Stimulated activated CD4-positive, alpha-beta T cell treated with anti-CD3 and anti-CD28 coated beads, Interleukin-4, amount 100 ng/mL, for 24 hours (primary cell): ENCODE measurements at places on chromosomes 11 and 22.

GRCh38 chr22:24051568-24051967 lies 40.5 kb downstream of the CABIN1 start:
- DNase-seq = no peak

GRCh38 chr11:20205807-20206206 lies 45.5 kb upstream of the DBX1 start:
- DNase-seq = no peak

DNA sequence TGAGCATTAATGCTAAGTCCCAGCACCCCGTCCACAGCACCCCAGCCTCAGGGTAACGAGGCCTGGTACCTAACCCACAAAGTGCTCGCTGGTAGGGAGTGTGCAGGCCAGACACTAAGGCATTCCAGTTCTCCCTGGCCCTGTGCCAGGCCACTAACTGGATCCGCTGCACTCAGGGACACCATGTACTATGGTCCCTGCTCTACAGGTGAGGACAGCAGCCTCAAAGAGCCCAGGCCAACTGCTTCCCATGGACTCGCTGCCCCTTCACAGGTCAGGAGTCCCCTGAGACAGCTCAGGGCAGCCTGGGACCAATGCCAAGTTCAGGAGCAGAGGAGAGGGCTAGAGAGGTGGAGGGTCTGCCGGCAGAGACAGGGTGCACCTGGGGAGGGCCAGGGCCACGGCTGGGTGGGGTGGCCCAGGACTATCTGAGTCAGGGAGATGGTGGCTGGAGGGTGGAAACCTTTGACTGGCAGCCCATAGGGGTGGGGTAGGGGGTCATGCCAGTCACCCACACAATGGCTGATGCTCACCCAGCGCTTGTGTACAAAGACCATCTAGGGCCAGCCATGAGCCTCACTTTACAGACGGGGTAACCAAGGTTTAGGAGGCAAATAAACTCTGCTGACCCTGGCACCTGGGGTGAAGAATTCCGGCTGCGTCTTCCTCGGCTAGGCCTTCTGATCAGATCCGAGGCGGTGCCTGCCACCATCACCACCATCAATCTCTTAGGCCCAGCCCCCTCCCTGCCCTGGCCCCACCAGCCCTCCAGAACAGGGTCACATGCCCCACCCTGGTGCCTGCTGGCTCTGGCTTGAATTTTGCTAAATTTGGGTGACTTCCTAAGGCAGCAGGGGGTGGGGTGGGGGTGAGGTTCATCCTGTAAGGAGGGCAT lies 5.6 kb downstream of the OSBPL5 start:
- no peak for DNase-seq

DNA sequence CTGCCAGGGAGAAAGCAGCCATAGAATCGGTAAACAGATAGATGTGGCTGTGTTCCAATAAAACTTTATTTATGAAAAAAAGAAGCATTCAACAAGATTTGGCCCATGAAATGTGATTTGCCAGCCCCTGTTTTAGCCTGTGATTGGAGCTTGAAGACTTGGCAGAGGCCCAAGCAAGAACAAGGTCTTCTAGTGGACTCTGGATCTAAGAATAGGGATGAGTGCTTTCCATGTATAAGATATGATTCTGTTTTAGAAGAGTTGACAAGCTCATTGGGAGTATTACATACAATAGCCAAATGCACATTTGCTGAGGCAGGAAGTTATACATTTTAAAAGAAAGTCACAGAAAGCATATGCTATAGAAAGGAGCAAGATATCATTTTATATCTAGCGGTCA lies 175.6 kb upstream of the LUZP2 start:
- no peak for DNase-seq

- DNase-seq = no peak
Measured at GRCh38 chr11:71279916-71280645, 27.7 kb upstream of the SHANK2 start.

DNA sequence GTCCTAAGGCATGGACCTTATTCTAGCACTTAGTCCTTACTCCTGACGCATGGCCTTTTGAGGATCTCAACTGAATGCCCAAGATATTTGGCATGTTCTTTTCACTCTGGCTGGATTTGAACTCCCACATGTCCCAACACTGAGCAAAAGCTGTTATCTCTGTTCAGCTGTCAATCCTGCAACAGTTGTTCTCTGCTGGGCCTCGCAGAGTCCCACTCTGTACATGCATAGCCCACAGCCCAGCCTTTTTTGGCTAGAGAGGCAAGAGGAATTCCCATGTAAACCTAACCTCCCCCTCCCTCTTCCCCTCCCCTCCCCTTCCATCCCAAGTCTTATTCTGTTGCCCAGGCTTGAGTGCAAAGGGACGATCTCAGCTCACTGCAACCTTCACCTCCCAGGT lies 21.8 kb upstream of the DRG1 start:
- no peak for DNase-seq

- DNase-seq = no peak
Measured at GRCh38 chr11:101726988-101727387, 143.2 kb upstream of the TRPC6 start.

DNA sequence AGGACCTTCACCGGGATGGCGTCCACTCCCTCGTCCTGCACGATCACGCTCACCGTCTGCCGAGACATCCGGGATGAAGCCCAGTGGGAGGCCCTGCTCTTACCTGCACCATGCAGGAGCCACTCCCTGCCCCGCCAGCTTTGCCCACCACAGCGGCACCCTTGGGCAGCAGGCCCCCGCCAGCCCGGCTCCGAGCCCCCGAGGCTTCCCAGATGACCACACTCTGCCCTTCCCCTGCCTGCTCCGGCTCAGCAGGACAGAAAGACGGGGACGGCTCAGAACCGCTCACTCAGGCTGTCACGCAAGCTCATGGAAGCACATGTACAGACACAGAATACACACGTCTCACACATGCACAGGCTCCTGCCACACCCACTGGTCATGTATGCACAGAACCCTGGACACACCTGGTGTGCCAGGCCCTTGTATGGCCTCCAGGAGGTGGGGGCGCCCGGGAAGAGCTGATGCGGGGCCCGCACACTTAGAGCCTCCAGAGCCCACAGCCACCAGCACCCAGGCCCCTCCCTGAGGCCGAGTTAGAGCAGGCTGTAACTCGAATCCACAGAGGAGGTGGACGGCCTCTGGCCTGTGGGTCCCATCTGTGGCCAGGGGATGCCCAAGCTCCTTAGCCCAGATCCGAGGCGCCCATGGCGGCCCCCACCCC lies 8.9 kb upstream of the MAPK11 start:
- no peak for DNase-seq

- no peak for DNase-seq
Measured at GRCh38 chr11:134906356-134906955, 494.4 kb upstream of the B3GAT1 start.

GRCh38 chr11:41005986-41006385 lies 453.5 kb downstream of the LRRC4C start:
- DNase-seq = no peak

GRCh38 chr22:50367778-50368500 lies 24.8 kb downstream of the PPP6R2 start:
- no peak for DNase-seq

- no peak for DNase-seq
Measured at GRCh38 chr11:29333993-29334775, 682.6 kb downstream of the KCNA4 start.

DNA sequence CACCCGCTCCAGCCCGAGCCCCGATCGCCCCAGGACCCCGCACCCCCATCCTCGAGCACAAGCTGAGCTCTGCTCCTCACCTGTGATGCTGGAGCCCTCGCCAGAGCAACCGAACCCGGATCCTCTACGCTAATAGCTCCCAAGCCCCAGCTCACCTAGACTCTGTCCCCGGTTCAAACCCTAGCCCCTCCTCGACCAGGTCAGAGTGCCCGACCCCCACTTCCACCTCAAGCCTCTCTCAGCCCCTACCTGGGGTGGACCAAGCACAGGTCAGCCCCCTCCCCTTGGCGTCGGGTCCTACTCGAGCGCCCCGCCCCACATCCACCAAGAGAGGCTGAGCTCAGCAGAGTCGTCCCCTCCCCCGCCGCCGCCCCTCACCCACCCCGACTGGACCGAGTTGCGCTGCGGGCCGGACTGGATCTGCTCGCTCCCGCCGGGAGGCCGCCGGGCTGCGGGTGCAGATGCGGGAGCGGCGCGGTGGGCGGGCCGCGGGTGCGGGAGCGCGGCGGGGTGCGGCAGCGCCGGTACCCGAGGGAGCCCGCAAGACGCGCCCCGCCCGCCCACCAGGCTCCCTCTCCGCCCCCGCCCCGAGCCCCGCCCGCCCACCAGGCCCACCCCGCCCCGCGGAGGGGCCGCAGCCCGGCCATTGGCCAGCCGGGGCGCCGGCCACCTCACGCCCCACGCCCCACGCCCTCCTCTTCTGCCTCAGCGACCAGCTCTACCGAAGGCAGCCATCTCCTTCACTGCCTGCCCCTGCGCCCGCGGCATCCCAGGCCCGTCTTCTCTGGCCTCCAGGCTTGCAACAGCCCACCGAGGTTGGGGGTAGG lies 577 bp upstream of the DKK3 start:
- no peak for DNase-seq

DNA sequence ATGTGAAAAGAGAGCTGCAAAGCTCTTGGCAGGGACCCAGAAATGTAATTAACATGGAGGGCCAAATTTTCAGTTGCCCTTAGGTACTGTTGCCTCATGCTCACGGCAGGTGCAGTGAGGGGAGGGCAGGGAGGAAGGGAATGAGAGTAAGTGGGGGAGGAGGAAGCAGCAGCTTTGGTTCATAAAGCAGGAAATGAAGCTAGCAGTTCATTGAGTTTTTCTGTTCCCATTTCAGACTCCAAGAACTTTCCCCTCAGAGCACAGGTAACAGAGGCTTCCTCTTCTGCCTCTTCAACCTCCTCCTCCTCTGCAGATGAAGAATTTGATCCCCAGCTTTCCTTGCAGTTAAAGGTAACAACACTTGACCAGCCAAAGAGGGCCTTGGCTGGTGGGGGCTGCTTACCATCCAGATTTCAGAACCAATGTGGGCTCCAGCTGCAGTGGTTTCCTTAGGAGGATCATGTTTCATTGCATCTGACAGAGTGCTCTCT lies 57.9 kb upstream of the PARVA start:
- DNase-seq = no peak

GRCh38 chr11:82890936-82891335 lies 9.3 kb downstream of the PRCP start:
- no peak for DNase-seq

DNA sequence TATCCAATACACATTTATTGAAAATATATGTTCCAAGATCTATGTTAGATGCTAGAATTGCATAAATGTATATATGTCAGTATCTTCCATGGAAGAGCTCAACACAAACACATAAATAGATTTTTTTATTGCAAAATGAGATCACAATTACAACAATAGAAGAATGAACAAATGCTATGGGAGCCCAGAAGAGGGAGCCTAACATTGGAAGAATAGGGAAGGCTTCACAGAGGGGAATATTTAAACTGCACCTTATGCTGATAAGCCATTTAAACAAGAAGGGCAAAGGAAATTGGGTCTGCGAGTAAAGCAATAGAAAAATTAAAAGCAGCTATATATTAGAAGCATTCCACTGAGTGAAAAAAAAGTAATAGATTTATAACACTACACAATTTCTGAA lies 96.1 kb upstream of the LRRC55 start:
- DNase-seq = no peak
